ENCODE measurements at places on chromosomes 6 and 20.

DNA sequence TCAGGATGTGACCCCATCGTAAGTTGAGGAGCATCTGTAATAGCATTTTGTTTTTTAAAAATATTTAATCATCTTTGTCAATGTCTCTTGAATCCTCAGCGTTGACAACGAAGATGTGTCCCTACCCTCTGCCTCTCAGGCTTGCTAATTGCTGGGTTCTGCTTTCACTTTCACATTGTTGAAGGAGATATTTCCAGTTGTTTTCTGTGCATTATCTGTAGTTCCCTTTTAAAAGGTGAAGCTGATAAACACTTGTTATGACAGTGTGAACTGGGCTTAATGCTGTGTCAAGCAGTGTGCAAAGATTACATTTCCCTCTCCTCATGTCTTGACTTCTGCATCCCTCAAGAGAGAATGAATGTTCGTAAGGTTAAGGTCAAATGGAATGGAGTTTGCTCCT is 54.9 kb downstream of the CSE1L start:
- DNase-seq, result no peak

DNA sequence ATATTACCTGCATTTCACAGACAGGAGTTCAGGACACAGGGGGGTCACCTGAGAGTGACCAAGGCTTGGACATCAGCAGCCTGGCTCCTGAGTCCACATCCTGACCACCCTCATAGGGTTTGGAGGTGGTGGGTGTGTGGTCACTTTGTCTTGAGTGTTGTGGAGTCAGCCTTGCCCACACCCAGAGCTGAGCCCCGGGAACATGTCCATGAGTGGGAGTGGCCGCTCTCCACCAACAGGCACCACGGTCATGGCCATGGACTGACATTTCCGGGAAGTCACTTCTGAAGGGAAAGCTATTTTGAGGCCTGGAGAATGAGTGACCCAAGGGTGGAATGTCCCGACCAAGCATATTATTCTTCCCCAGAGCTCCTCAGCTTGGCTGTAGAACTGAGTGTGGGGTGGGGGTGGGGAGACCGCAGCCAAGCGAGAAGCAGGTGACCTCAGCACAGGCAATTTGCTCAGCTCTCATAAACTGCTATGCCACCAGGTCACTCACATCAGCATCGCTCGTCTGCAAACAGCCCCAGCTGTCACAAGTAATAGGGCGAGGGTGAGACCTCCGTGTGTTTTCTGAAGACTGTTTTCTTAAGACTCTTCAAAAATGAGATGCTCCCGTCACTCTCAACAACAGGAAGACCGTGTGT is 348.6 kb upstream of the CDH4 start:
- no peak for DNase-seq

- no peak for DNase-seq
These were observed 86.9 kb downstream of the PHACTR1 start for GRCh38 chr6:12803486-12803885.

- no peak for DNase-seq
These were observed 2.3 kb downstream of the LRP11 start for GRCh38 chr6:149861603-149862423.

GRCh38 chr20:37315021-37315451 is 25.6 kb downstream of the MANBAL start:
- DNase-seq, result no peak

DNA sequence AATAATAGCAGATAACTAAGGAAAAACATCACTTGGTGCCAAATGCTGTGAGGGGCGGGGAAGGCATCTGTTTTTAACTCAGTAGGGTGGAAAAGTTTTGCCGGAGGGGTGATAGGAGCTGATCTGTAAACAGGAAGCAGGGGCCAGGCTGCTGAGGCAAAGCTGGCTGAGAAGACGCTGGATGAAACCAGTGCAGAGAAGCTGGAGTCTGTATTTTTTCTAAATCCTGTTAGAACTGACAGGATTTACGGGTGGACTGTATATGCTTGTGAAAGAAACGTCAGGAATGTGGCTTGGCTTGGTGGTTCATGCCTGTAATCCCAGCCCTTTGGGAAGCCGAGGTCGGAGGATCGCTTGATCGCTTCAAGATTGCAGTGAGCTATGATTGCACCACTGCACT is 5.6 kb downstream of the PCMTD2 start:
- DNase-seq, result no peak

DNA sequence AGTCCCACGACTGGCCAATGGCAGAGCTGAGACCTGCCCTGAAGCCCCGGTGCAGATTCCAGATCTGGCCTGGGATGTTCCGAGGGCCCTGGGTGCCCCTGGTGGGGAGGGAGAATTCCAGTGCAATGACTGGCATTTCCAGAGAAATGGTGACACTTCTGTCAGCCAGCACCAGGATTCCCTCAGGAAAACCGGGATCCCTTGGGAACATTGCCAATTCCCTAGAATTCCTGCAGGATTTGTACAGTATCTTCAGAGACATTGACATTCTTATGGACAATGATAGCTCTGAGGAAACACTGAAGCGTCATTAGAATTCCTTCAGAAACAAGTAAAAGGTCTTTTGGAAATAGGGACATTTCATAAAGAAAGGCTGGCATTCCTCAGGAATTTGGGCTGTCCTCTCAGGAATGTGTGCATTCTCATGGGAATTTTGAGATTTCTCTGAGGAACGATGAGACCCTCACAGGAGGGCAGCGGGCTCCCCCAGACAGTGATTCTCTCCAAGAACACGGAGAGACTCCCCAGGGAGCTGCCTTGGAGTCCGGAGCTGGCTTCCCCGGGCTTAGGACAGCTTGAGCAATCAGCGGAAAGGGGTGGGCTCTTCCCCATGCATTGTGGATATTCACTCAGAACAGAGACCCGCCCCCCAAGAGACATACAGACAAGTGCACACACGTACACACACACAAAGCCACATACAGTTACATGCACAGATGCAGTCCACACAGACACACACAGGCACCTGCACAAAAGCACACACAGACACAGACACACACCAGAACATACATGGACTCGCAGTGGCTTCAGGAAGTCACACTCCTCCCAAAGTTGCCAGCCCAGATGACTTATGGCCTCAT is 35.2 kb upstream of the BPIFA2 start:
- no peak for DNase-seq

GRCh38 chr6:129440691-129441090 is 269.3 kb downstream of the ARHGAP18 start:
- DNase-seq, result no peak

GRCh38 chr6:159739341-159739740 is 12.0 kb downstream of the WTAP start:
- no peak for DNase-seq

- DNase-seq, result no peak
These were observed 35.1 kb downstream of the TIAM2 start for GRCh38 chr6:155030148-155030720.

- DNase-seq, result no peak
These were observed 654.4 kb downstream of the EYS start for GRCh38 chr6:65052626-65053025.

- no peak for DNase-seq
These were observed 4.9 kb upstream of the HMGA1 start for GRCh38 chr6:34231566-34232336.

- DNase-seq, result no peak
These were observed 18.7 kb downstream of the SESN1 start for GRCh38 chr6:109075934-109076333.

Measured in anterior cingulate cortex (tissue), 58 donors.